ENCODE measurements at places on chromosomes 1 and 21.

- DNase-seq: peak; percentile 87
Measured at GRCh38 chr1:6273380-6273891, 12.5 kb upstream of the GPR153 start.

GRCh38 chr1:154575951-154576566 lies 8.5 kb downstream of the CHRNB2 start:
- DNase-seq: peak; percentile 31

- no peak for DNase-seq
Measured at GRCh38 chr1:201753492-201753891, 75.5 kb upstream of the IPO9 start.

GRCh38 chr1:184563308-184563707 lies 176.5 kb downstream of the C1orf21 start:
- peak; percentile 40 for DNase-seq

GRCh38 chr1:202038688-202039346 lies 28.4 kb downstream of the ELF3 start:
- DNase-seq: no peak

- no peak for DNase-seq
Measured at GRCh38 chr1:246039584-246039983, 467.5 kb downstream of the SMYD3 start.

DNA sequence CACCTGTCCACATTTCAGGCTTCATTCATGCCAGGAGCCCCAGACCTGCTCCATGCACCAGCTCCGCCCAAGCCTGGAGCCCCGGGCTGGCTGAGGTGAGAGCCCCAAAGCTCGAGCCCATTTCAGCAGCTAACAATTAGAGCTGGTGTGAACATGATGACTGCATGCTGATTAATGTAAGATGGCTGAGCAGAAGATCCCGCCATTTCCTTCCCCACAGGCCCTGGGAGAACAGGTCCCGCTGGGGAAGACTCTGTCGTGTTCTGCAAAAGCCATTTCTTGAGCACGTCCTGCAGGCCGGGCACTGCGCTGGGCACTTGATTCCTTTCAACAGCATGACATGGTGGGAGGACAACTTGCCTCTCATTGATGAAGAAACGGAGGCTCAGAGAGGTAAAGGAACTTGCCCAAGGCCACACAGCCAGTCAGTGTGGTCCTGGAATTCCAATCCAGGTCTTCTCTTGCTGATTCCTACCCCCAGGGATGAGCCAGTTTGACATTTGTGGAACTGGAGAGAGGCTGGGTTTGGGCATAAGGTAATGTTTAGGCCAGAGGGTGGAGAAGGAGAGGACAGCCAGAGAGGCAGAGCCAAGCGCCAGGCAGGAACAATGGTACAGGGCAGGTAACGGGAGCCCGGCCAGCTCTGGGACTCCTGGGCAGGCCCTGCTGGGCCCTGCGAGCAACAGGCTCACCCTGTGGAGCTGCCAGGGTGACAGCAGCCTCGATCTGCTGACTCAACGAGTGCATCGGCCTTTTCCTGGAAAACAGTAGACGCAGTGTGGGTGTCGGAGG lies 28.1 kb upstream of the EPHA2 start:
- peak; percentile 43 for DNase-seq

DNA sequence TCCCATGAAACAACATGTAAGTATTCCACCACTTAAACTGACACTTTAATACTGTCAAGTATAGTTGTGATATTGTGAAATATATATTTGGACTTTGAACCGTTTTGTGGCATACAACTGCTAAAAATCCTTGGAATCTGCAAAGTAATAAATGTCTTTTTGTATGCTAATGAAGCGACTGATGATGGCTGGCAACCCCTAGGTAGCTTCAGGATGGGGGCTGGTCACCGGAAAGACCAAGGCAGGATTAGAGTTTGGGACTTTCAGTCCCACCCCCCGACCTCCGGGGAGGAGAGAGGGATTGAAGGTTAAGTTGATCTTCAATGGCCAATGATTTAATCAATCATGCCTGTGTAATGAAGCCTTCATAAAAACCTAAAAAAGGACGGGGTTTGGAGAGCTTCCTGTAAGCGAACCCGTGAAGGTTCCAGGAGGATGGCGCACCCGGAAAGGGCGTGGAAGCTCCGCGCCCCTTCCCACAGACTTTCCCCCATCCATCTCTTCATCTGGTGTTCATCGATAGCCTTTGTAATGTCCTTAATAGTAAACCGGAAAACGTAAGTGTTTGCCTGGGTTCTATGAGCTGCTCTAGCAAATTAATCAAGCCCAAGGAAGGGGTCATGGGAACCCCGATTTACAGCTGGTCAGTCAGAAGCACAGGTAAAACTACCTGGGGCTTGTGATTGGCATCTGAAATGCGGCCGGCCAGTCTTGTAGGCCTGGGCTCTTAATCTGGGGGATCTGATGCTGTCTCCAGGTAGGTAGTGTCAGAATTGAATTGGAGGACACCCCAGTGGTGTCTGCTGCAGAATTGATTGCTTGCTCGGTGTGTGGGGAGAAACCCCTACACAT lies 1.8 kb upstream of the ZNF281 start:
- no peak for DNase-seq

DNA sequence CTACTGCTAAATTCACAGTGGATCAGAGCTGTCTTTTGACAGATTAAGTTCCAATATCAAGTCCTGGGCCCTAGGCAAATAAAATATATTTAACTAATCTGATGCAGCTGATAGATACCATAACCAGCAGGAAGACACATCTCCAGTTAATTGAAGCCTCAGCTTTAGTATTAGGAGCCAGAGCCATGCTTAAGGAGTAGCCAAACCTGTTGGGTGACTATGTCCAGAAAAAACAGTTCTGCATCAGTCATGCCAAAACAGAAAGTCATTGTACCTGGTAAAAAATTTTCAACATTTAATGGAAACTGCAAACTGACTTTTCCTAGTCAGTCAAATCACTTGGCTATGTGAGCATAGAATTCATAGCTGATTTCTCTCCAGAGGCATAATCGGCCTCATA lies 200.5 kb upstream of the RUNX1 start:
- DNase-seq: no peak

DNA sequence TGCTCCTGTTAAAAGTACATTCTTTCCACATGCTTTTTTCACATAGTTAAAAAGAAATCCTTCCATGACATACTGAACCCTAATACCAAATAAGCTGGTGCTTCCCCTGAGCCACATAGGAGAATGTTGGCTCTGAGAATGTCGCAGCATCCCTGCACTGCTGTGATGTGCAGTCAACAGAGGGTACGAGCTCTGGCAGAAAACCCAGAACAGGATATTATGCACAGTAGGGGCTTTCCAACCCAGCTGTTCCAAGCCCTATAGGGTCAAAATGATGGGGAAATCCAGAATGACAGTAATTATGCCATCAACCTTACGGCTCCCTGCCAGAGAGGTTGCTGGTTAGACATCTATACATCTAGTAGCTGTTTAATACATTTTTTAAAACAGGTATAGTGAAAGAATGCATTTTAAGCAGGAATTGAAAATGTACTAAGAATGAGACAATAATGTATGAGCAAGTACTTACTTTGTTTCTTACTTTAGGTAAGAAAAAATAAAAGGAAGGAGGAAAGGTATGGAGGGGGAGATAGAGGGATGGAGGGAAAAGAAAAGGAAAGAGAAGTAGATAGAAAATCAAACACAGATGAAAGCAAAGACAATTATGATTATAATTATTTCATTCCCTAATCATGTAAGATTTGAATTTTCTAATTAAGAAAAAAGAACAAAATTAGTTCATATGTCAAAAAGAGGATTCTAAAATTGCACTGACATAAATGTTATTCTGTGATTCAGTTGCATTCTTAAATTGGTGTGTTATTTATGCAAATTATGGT lies 126.0 kb downstream of the NR5A2 start:
- no peak for DNase-seq

DNA sequence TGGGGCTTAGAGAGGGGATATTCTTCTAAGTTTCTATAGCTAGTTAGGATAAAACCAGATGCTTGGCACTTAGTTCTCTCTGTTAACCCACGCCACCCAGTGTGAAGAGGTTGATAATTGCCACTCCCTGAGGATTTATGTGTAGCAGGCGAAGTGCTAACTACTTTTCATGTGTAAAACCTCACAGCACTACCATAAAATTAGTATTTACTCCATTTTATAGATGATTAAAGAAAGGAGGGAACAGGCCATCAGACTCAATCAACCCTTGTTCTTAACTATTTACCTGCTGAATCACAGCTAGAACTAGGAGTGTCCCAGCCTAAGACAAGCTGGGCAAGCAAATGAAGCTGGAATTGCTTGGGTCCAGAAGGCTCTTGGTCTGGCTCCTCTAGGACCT lies 8.9 kb downstream of the LIN28A start:
- no peak for DNase-seq

GRCh38 chr1:77513839-77514763 lies 168.4 kb downstream of the ZZZ3 start:
- peak; percentile 72 for DNase-seq

DNA sequence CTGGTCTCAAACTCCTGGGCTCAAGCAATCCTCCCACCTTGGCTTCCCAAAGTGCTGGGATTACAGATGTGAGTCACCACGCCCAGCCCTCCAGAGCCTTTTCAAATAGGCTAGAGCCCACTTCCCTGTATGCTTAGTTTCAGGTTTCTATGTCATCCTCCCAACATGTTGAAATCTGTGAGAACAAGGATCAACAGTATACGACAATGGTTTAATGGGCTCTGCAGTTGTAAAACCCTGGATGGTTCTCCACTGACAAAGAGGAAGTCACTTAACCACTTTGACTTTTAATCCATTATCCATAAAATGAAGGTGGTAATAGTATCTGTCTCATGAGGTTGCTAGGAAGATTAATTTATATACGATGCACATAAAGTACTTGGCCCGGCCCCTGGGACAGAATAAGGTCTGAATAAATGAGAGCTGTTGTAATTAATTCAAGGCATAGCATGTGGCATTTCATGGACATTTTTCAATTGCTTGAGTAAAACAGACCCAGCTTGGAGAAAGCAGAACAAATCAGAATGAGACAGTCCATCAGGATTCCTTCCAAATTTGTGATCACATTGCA lies 113.9 kb upstream of the ZNF648 start:
- no peak for DNase-seq

DNA sequence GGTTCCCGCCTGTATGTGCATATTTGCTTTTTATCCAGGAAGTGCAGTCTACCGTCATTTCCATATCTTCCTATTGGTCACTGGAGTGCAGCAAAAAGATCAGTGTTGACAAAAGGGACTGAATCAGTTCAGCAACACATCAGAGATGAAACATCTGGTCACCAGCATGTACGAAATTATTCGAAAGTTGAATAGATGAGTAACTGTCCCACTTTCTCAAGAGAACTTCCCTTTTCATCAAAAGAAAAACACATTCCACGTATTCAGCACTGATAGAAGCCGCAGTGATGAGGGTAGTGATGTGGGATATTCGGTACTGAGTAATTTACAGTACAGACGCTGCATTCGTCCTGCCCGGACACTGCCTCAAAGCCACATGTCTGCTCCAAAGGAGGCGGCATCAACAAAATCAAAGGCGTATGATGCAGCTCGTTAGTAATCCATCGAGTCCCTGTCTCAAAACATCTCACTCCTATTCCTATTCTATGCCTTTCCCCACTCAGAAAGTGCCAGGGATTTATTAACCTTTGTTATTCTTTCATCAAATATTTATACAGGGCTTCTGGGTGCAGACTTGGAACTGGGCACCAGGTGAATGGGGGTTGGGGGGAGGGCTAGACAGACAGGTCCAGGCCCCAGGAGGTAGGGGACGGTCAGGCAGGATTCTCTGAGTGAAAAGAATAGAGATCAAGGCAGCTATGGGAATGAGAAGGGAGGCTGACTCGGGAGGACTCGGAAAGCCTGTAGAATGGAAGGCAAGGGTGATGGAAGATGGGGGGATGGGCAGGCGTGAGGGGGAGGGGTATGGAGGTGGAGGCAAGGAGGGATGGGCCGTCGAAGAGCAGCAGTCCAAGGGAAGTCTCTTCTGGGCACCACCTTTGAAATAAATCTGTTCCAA lies 79.5 kb upstream of the SLC45A1 start:
- DNase-seq: peak; percentile 72

DNA sequence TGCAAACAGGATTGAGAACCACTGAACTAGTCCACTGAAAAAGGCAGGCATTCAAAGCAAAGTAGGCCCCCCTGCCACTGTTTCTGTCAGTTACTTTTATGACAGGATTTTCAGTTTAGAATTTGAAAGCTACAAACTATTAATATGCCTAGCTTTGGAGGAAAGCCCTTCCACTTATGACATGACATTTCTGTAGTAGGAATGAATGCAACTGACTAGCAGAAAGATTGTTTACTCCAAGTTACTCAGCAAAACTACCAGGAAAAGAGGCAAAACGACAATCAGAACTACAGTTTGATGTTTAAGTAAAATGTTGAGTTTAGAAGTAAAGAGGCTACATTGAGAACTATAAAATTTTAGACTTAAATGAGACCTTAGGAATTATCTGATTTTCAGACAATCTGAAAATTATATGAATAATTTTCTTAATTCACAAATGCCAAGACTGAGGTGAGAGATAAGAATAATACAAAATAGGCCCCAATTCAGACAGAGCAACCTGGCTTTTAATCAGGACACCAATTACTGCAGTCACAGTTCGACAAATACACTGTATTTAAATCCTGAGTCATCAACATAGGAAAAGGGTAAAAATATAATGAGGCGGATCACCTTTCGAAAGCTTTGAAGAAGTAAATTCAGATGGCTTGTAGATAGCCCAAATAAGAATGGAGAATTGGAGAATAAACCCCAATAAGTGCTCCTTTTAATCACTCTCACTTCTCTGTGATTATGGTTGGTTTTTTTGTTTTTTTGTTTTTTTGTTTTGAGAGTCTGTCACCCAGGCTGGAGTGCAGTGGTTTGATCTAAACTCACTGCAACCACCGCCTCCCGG lies 2.2 kb downstream of the PRKAB2 start:
- DNase-seq: peak; percentile 20

DNA sequence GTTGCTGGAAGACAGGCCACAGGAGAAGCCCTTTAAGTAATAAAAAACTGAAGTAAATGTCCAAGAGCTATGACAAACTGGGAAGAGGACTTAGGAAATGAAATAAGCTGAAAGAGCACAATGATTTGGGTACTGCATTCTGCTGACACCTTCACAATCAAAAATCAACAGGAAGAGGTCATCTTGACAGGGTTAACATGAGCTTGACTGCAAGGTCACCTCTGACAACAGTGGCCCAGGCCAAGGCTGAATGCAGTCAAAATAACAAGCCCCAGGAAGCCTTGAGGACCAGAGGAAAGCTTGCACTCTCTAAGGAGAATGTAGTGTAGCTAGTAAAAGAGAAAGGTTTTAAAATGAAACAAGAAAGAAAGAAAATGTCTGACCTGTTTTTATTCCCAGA lies 179.3 kb downstream of the SEC16B start:
- no peak for DNase-seq

DNA sequence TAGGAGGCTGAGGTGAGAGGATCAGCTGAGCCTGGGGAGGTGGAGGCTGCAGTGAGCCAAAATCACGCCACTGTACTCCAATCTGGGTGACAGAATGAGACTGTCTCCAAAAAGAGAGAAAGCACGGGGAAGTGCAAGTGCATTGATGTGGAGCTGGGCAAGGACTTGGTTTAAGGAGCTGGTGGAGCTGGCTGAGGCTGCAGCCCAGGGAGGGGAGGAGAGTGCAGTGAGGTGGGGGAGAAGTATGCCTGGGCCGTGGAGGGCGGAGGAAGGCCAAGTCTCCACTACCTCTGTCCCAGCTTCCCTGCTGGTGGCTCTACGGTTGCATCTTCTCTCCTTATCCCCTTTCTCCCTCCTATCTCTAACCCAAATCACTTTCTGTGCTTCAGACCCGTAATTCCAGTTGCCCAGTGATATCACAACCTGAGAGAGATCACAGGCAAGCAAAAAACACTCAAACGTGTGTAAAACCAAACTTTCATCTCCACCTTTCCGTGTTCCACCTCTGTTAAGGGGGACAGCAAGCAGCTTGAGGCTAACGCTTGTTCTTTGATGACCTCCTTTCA lies 11.1 kb downstream of the TOR3A start:
- DNase-seq: no peak

GRCh38 chr1:205211839-205212536 lies 486 bp upstream of the DSTYK start:
- no peak for DNase-seq
